Glutamatergic neuron (in vitro differentiated cells): ENCODE measurements at places on chromosomes 6 and 20. TPM values are rescaled to one million over a fixed set of nuclear protein-coding genes. Genes with fewer than 3 reads are reported as not detected.

- H3K36me3 ChIP-seq = no peaks in the 10 kb centered on the region
- H3K4me3 ChIP-seq = no peak overlapping the region
- H3K27me3 ChIP-seq = no peaks in the 10 kb centered on the region
- DNase-seq = peak; percentile 48
These were observed 456.4 kb downstream of the COL12A1 start for GRCh38 chr6:74749211-74750147.

The IFNGR1 gene
- 36.4 TPM for total RNA-seq

DNA sequence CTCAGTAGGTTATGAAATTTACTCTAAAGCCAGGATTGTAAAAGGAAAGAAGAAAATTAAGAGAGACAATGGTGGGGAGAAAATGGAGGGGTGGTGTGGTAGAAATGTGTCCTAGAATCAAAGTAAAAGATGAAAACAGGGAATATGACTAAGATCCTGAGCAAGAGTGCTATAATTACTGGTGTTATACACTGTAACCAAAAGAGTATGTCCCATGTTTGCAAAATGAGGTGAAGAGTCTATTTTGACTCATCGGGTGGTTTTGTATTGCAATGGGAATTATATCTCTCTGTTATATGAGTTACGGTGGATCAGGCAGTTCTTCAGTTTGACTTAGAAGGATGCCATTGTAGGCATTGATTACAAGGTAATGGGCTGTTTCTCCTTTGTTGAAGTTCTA, 8.5 kb downstream of the L3MBTL3 start:
- DNase-seq = no peak
- H3K36me3 ChIP-seq = no peaks in the 10 kb centered on the region
- no peak overlapping the region for H3K27ac ChIP-seq
- no peak overlapping the region for H3K4me3 ChIP-seq
- H3K4me1 ChIP-seq = no peaks in the 10 kb centered on the region
- no peaks in the 10 kb centered on the region for H3K27me3 ChIP-seq

GRCh38 chr6:157999168-158000051, 17.7 kb downstream of the SYNJ2 start:
- H3K4me1 ChIP-seq = peaks cover 43% of the 10 kb centered on the region
- H3K36me3 ChIP-seq = peaks cover 15% of the 10 kb centered on the region
- no peak overlapping the region for H3K4me3 ChIP-seq
- DNase-seq = no peak

The C6orf52 gene
- 4.1 TPM for total RNA-seq
